ENCODE measurements at places on chromosomes 7 and 10. TPM values are rescaled to one million over a fixed set of nuclear protein-coding genes. Genes with fewer than 3 reads are reported as not detected.

- H3K4me3 ChIP-seq, result peak overlapping the region; percentile 38
- peak overlapping the region; percentile 80 for H3K27ac ChIP-seq
- no peak for DNase-seq
- H3K27me3 ChIP-seq, result peaks cover 5% of the 10 kb centered on the region
- peaks cover 75% of the 10 kb centered on the region for H3K4me1 ChIP-seq
Observed at GRCh38 chr10:30186371-30186875, 127.0 kb upstream of the JCAD start.

GRCh38 chr7:71419546-71420337 is 287.8 kb downstream of the GALNT17 start:
- H3K4me3 ChIP-seq, result no peak overlapping the region
- no peaks in the 10 kb centered on the region for H3K4me1 ChIP-seq
- no peak for DNase-seq
- H3K27me3 ChIP-seq, result no peaks in the 10 kb centered on the region

DNA sequence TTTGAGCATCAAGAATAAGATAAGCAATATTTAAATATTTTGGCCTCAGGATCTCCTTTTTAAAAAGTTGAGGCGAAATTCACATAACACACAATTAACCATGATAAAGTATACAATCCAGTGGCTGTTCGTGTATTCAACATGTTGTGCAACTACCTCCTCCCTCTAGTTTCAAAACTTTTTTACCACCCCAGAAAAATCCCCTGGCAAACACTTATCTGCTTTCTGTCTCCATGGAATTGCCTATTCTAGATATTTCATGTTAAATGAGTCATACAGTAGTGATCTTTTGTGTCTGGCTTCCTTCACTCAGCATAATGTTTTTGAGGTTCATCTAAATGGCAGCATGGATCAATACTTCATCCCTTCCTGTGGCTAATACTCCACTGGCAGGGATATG is 31.8 kb upstream of the IL15RA start:
- H3K4me1 ChIP-seq, result peaks cover 6% of the 10 kb centered on the region
- no peaks in the 10 kb centered on the region for H3K36me3 ChIP-seq

DNA sequence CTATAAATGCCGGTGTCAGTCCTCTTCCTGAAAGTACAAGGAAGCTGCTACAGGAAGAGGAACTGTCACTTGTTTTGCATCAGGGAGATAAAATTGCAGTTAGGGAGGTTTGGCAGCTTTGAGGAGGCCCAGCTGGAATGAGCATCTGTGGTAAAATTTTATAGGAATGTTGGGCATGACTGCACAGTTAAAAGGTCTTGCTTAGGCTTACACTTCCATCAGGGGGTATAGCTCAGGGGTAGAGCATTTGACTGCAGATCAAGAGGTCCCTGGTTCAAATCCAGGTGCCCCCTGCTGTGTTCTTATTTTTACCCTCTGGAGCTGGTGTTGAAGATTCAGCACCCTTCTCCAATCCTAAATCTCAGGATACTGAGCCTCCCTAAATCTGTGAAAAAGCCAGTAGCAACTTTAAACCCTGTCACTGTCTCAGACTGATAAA is 65.9 kb downstream of the ZNF467 start:
- H3K27me3 ChIP-seq, result peaks cover 9% of the 10 kb centered on the region
- no peak overlapping the region for H3K4me3 ChIP-seq
- peak; percentile 23 for DNase-seq
- no peak overlapping the region for H3K27ac ChIP-seq
- peaks cover 17% of the 10 kb centered on the region for H3K36me3 ChIP-seq

GRCh38 chr7:149753375-149754233 is 19.8 kb downstream of the ZNF467 start:
- no peak for DNase-seq
- H3K27me3 ChIP-seq, result peaks cover 29% of the 10 kb centered on the region
- H3K4me1 ChIP-seq, result no peaks in the 10 kb centered on the region
- no peaks in the 10 kb centered on the region for H3K36me3 ChIP-seq
- H3K27ac ChIP-seq, result no peak overlapping the region

SP8 gene
- not detected for total RNA-seq

DNA sequence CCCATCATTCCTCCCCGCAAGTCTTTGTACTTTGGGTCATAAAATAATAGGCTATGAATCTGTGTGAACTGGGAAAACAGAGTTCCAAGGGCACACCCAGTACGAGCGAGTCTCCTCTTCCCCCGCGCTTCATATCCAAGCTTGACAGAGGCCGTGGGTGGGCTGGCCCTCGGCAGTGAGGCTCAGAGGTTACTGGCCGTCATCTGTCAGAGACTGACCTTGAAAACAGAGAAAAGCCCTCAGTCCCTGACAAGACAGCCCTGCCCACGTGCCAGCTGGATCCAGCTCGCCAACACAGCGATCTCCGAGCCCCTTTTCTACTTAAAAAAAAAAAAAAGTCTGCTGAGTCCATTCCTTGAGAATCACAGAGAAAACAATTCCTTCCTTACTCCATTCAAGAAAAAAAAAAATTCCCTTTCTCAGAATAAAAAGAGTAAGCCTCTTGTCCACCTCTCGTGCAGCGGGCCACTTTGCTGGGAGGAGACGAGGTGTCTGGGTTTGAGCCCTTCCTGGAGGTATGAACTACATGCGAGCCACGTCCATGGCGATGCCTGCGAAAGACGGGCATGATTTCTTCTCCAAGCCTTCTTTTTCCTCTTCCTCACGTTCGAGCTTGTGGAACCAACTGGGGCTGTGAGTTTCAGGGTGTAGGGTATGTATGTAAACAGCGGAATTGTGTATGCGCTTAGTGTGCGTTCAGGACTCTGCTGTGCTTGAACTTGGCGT is 744 bp upstream of the BICC1 start:
- peaks cover 13% of the 10 kb centered on the region for H3K36me3 ChIP-seq
- peak overlapping the region; percentile 72 for H3K27ac ChIP-seq
- no peak for DNase-seq

GRCh38 chr10:10958041-10958440 is 59.6 kb upstream of the CELF2 start:
- H3K27me3 ChIP-seq, result peaks cover 2% of the 10 kb centered on the region
- H3K4me3 ChIP-seq, result no peak overlapping the region
- no peak overlapping the region for H3K27ac ChIP-seq
- no peak for DNase-seq

FANK1 gene
- total RNA-seq, result 0.22 TPM

STK31 gene
- total RNA-seq, result not detected

- peak overlapping the region; percentile 58 for H3K4me3 ChIP-seq
- peaks cover 34% of the 10 kb centered on the region for H3K4me1 ChIP-seq
- H3K36me3 ChIP-seq, result no peaks in the 10 kb centered on the region
- peak overlapping the region; percentile 80 for H3K27ac ChIP-seq
Observed at GRCh38 chr10:88110822-88111221, 247.4 kb downstream of the PTEN start.

Data from HFFc6 (cell line).